ENCODE measurements at places on chromosomes 1 and 21. TPM values are rescaled to one million over a fixed set of nuclear protein-coding genes. Genes with fewer than 3 reads are reported as not detected.

GRCh38 chr21:42113926-42114409 is 42.9 kb downstream of the UMODL1 start:
- DNase-seq, result no peak

DNA sequence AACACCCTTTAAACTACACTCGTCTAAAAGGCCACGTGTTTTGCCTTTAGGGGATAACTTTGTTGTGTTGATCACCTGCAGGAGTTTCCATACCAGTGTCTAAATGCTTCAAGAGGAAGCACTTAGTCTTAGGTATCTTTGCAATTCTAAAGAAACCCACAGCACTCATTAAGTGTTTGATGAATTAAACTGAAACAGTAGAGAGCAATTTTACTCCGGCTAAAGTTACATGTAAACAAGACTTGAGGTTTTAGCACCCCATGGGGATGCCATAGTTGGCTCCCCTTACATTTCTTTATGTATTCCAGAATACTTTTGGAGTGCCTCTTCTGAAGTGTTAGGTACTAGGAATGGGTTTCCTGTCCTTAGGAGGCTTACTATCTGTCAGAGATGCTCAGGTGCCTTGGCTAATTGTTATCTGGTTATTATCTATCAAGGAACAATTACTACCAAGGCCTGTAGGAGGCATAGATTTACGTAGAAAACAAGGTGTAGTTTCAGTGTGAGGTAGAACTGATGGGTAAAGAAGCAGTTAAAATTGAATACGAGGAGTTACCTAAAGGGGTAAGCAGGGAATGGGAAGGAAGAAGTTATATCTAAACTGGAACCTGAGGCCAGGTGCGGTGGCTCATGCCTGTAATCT is 176.8 kb upstream of the SAMSN1 start:
- DNase-seq, result no peak

GRCh38 chr1:78469576-78469975 is 21.2 kb upstream of the PTGFR start:
- DNase-seq, result no peak

GRCh38 chr1:117836069-117836468 is 93.4 kb downstream of the GDAP2 start:
- DNase-seq, result no peak

GRCh38 chr1:66931590-66931989 is 6.8 kb downstream of the MIER1 start:
- DNase-seq, result no peak

DNA sequence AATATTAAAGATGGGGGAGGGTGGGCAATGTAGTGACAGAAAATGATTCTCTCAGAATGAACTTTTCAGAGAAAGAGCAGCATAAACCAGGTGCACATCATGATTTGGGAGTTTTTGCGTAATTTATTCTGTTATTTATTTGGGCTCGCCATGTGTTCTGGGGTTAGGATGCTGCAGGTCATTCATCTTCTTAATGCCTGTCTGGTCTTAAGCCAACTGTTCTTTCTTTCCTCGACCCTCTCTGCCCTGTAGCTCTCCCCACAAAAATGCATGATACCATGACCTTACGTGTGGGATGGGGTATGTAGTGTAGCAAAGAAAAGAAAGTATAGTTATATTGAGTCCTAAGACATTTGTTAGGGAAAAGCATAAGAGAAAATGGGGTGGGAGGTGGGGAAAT is 12.3 kb upstream of the TARS2 start:
- no peak for DNase-seq

- peak; percentile 59 for DNase-seq
Measured at GRCh38 chr21:35075546-35075945, 26.4 kb upstream of the RUNX1 start.

The SLC30A2 gene
- total RNA-seq, result not detected

The CFAP45 gene
- 1.2 TPM for total RNA-seq

The AMY2A gene
- total RNA-seq, result not detected

The OR2G6 gene
- total RNA-seq, result not detected

The GPR61 gene
- total RNA-seq, result not detected

The BRINP2 gene
- total RNA-seq, result 0.46 TPM

The LCE3C gene
- total RNA-seq, result not detected
